ENCODE measurements at places on chromosomes 7 and 10. TPM values are rescaled to one million over a fixed set of nuclear protein-coding genes. Genes with fewer than 3 reads are reported as not detected.

The ANKRD22 gene
- not detected for total RNA-seq

The EPO gene
- total RNA-seq: not detected

The SPDYE1 gene
- not detected for total RNA-seq

The ZNF25 gene
- 4.6 TPM for total RNA-seq

The PLEKHA1 gene
- total RNA-seq: 26.8 TPM

The AASS gene
- total RNA-seq: 1.5 TPM

DNA sequence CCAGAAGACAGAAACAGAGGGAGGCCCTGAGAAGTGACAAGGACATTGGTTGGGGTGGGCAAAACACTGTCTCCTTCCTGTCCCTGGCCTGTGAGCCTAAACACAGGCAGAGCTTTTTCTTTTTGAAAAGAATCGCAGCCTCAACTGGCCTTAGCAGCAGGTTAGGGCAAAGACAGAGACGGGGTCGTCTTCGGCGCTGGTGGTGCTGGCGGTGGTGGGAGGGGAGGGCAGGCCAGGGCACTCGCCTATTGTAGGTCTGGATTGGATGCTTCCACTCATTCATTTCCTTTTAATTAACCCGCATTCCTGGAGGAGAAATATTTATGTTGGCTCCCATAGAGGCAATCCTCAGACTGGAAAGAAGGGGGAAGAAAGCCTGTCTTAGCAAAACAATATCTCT, 22.6 kb downstream of the WNT8B start:
- H3K4me3 ChIP-seq: no peak overlapping the region
- peaks cover 17% of the 10 kb centered on the region for H3K4me1 ChIP-seq
- no peak overlapping the region for H3K27ac ChIP-seq
- DNase-seq: no peak
- peaks cover 35% of the 10 kb centered on the region for H3K36me3 ChIP-seq
- H3K27me3 ChIP-seq: peaks cover 7% of the 10 kb centered on the region

GRCh38 chr10:34373211-34373610, 441.9 kb downstream of the PARD3 start:
- no peak for DNase-seq
- H3K36me3 ChIP-seq: no peaks in the 10 kb centered on the region
- no peak overlapping the region for H3K4me3 ChIP-seq
- no peaks in the 10 kb centered on the region for H3K27me3 ChIP-seq
- no peak overlapping the region for H3K27ac ChIP-seq
- no peaks in the 10 kb centered on the region for H3K4me1 ChIP-seq

- DNase-seq: no peak
- no peaks in the 10 kb centered on the region for H3K4me1 ChIP-seq
- H3K4me3 ChIP-seq: peak overlapping the region; percentile 5
- H3K36me3 ChIP-seq: peaks cover 7% of the 10 kb centered on the region
- H3K27ac ChIP-seq: no peak overlapping the region
These were observed 13.6 kb downstream of the VPS50 start for GRCh38 chr7:93245525-93246432.

- peak overlapping the region; percentile 63 for H3K27ac ChIP-seq
- no peaks in the 10 kb centered on the region for H3K36me3 ChIP-seq
- H3K27me3 ChIP-seq: no peaks in the 10 kb centered on the region
- DNase-seq: no peak
- H3K4me3 ChIP-seq: peak overlapping the region; percentile 87
These were observed 844 bp downstream of the XPNPEP1 start for GRCh38 chr10:109922358-109922975.

GRCh38 chr7:45888993-45889366, 692 bp downstream of the IGFBP1 start:
- H3K36me3 ChIP-seq: no peaks in the 10 kb centered on the region
- no peak overlapping the region for H3K27ac ChIP-seq
- no peaks in the 10 kb centered on the region for H3K4me1 ChIP-seq
- no peak for DNase-seq
- no peak overlapping the region for H3K4me3 ChIP-seq

GRCh38 chr7:29304756-29305155, 110.2 kb downstream of the CHN2 start:
- no peak overlapping the region for H3K27ac ChIP-seq
- no peaks in the 10 kb centered on the region for H3K27me3 ChIP-seq
- H3K4me3 ChIP-seq: no peak overlapping the region
- H3K4me1 ChIP-seq: no peaks in the 10 kb centered on the region
- no peaks in the 10 kb centered on the region for H3K36me3 ChIP-seq

DNA sequence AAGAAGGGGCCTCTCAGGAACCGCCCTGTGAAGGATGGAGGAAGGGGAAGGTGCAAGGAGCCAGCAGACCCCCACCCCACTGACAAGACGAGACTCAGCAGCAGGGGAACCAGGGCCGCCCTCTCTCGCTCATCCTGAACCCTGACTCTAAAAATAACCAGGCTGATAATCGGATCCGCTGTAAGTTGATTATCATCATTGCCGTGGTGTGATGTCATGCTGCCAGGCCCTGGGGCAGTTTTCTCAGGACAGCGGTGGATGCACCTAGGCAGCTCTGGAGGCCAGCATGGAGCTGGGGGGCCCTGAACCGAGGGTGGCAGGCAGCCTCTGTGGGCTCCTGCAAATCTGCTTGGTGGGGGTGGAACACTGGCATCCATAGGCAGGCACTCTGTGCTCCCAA, 7.9 kb downstream of the RET start:
- no peak overlapping the region for H3K27ac ChIP-seq
- H3K4me3 ChIP-seq: no peak overlapping the region
- DNase-seq: no peak
- peaks cover 13% of the 10 kb centered on the region for H3K27me3 ChIP-seq
- no peaks in the 10 kb centered on the region for H3K4me1 ChIP-seq

GRCh38 chr7:80428161-80429054, 83.5 kb downstream of the GNAT3 start:
- no peaks in the 10 kb centered on the region for H3K4me1 ChIP-seq
- H3K36me3 ChIP-seq: no peaks in the 10 kb centered on the region
- DNase-seq: no peak
- no peak overlapping the region for H3K4me3 ChIP-seq
- no peaks in the 10 kb centered on the region for H3K27me3 ChIP-seq

- no peaks in the 10 kb centered on the region for H3K27me3 ChIP-seq
- no peak overlapping the region for H3K4me3 ChIP-seq
- no peak overlapping the region for H3K27ac ChIP-seq
- H3K4me1 ChIP-seq: no peaks in the 10 kb centered on the region
- no peak for DNase-seq
These were observed 51.1 kb upstream of the GJD4 start for GRCh38 chr10:35554036-35554435.

DNA sequence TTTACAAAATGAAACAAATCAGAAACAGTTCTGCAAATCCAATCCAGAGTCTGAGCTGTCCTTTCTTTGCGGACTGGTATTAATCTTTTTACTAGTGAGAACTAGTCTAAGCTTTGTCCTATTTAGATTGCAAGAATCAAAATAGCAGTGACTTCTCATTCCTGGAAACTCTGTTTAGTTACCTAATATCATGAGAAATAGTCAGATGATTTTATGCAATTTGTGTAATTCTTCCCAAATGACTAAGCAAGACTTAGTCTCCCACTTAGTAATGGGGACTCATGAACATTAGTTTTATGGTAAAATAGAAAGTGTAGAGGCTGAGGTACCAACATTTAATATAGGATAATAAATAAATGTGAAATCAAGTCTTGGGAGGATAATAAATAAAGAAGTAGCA, 341.3 kb downstream of the DNAJB9 start:
- no peaks in the 10 kb centered on the region for H3K4me1 ChIP-seq
- no peak for DNase-seq
- H3K36me3 ChIP-seq: no peaks in the 10 kb centered on the region

- H3K27me3 ChIP-seq: no peaks in the 10 kb centered on the region
- H3K36me3 ChIP-seq: peaks cover 11% of the 10 kb centered on the region
- H3K4me3 ChIP-seq: peak overlapping the region; percentile 73
These were observed 951 bp downstream of the ZNF25 start for GRCh38 chr10:37975401-37975991.

DNA sequence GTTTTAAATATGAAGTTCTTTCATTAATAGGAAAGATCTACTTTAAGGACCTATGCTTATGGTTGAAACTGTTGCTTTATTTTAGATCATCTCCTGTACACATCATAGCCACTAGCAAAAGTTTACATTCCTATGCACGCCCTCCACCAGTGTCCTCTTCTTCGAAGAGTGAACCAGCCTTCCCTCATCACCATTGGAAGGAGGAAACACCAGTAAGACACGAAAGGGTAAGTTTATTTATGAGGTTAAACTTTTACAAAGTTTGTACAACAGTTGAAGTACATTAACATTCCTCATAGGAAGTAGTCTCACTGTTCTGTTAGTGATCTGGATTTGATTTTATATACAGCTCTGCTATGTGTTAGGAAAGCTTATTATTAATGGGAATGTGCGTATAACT, 16.9 kb downstream of the HBP1 start:
- H3K27ac ChIP-seq: no peak overlapping the region
- no peaks in the 10 kb centered on the region for H3K27me3 ChIP-seq
- peaks cover 93% of the 10 kb centered on the region for H3K36me3 ChIP-seq
- DNase-seq: no peak

DNA sequence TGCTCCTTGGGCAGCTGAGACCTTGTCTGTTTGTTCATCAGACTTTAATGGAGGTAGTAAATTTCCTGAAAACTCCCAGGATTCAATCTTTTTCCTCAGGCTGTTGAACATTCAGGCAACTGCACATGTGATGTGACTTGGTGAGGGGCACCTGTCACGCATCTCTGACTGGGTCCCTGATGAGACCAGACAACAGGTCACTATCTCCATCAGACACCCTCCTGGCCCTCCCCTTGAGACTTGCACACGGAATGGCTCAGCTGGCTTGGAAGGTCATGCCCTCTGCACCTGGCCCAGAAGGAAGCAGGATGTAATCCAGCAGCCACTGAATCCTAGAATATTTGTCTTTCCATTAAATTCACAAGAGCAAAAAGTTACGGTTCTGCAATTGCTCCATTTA, 15.9 kb downstream of the AQP1 start:
- H3K27me3 ChIP-seq: no peaks in the 10 kb centered on the region
- H3K36me3 ChIP-seq: no peaks in the 10 kb centered on the region
- H3K27ac ChIP-seq: no peak overlapping the region
- H3K4me3 ChIP-seq: no peak overlapping the region

DNA sequence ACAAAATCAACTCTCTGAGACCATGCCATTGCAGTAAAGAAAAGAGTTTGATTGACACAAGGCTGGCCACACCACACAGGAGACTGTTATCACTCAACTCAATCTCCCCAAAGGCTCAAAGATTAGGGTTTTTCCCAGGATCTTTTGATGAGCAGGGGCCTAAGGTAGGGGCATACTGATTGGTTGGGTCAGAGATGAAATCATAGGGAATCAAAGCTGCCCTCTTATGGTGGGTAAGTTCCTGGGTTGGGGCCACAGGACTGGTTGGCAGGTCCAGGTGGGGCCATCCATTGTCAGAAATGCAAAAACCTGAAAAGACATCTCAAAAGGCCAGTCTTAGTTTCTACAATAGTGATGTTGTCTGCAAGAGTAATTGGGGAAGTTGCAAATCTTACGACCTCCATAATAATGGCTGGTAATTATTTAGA, 91.6 kb downstream of the AKR1D1 start:
- H3K27me3 ChIP-seq: peaks cover 9% of the 10 kb centered on the region
- no peak for DNase-seq
- H3K36me3 ChIP-seq: no peaks in the 10 kb centered on the region
- H3K4me1 ChIP-seq: no peaks in the 10 kb centered on the region

GRCh38 chr10:113305871-113306270, 247.0 kb upstream of the HABP2 start:
- no peak overlapping the region for H3K4me3 ChIP-seq
- H3K4me1 ChIP-seq: no peaks in the 10 kb centered on the region
- no peak for DNase-seq
- no peaks in the 10 kb centered on the region for H3K27me3 ChIP-seq
- H3K27ac ChIP-seq: no peak overlapping the region

GRCh38 chr7:122256046-122256445, 48.5 kb downstream of the FEZF1 start:
- no peaks in the 10 kb centered on the region for H3K4me1 ChIP-seq
- no peak overlapping the region for H3K4me3 ChIP-seq
- DNase-seq: no peak
- H3K27me3 ChIP-seq: no peaks in the 10 kb centered on the region
- H3K27ac ChIP-seq: no peak overlapping the region
- H3K36me3 ChIP-seq: no peaks in the 10 kb centered on the region

- no peak overlapping the region for H3K27ac ChIP-seq
- H3K36me3 ChIP-seq: peaks cover 5% of the 10 kb centered on the region
- peaks cover 5% of the 10 kb centered on the region for H3K4me1 ChIP-seq
- no peak overlapping the region for H3K4me3 ChIP-seq
These were observed 68.6 kb downstream of the MMRN2 start for GRCh38 chr10:86888585-86889381.

DNA sequence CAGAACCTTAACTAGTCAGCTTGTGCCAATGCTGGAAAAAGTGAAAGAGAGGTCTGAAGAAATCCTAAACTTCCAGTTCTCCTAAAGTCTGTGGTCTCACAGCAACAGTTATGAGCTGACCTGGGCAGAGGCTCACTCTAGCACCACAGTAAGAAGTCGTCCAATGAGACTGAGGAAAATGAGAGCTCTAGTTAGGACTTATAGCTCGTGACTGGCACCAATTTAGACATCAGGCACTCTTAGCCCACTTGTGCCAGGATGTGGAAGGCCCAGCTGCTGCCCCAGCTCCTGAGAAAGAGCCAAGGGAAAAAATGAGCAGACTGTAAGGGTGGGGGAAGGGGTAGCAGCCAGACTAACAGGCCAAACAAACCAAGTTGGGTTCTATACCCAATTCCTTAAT, 7.6 kb downstream of the MMS19 start:
- peaks cover 16% of the 10 kb centered on the region for H3K4me1 ChIP-seq
- H3K4me3 ChIP-seq: no peak overlapping the region
- H3K27me3 ChIP-seq: no peaks in the 10 kb centered on the region
- no peak for DNase-seq
- H3K27ac ChIP-seq: no peak overlapping the region
- peaks cover 12% of the 10 kb centered on the region for H3K36me3 ChIP-seq

- no peaks in the 10 kb centered on the region for H3K4me1 ChIP-seq
- H3K27me3 ChIP-seq: no peaks in the 10 kb centered on the region
- no peak overlapping the region for H3K4me3 ChIP-seq
- H3K27ac ChIP-seq: no peak overlapping the region
- no peaks in the 10 kb centered on the region for H3K36me3 ChIP-seq
These were observed 271.5 kb upstream of the FZD8 start for GRCh38 chr10:35913628-35914027.

DNA sequence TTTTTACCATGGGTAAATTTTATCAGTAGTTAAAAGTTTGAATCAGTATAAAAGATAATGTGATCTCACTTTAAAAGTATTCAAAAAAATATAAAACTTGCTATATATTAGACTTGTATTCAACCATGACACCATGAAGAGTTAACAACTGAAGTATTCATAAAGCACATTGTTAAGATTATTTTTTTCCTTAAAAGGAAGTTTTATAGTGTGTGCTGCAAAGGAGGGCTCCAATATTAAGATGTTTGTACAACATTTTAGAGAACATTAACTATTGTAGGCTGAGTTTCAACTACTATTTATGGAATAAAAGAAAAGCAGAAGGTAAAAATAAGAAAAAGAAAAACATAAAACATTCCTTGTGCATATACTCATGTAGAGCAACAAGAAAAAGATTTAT, 24.5 kb upstream of the CUBN start:
- no peak for DNase-seq
- no peak overlapping the region for H3K4me3 ChIP-seq
- no peaks in the 10 kb centered on the region for H3K27me3 ChIP-seq
